ENCODE measurements at places on chromosomes 11 and 22.

GRCh38 chr11:13486926-13487660 lies 8.7 kb downstream of the PTH start:
- peak; percentile 34 for DNase-seq

DNA sequence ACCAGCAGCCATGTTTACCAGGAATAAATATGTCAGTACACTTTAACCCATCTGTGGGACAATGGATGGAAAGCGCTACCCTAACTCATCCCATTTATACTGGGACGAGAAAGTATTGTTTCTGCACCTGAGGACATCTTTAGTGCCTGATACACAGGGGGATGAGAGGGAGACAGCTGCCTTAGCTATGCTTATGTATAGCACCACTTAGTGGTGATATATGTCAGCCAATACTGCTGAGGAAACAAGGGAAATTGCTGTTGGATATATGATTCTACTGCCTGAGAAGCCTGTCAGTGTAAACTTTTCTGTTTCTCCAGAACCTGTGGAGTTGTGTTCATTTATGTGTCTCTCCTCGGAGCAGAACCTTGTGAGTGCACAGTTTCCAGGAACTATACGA lies 13.3 kb upstream of the CEP295 start:
- DNase-seq = no peak

GRCh38 chr11:33894398-33894746 lies 2.5 kb upstream of the LMO2 start:
- no peak for DNase-seq

GRCh38 chr22:48198489-48199459 lies 1436.3 kb downstream of the TBC1D22A start:
- DNase-seq = no peak

- no peak for DNase-seq
Observed at GRCh38 chr11:119572481-119573424, 149.8 kb upstream of the THY1 start.
